ENCODE measurements at places on chromosomes 16 and 17. TPM values are rescaled to one million over a fixed set of nuclear protein-coding genes. Genes with fewer than 3 reads are reported as not detected.

The OTOP3 gene
- total RNA-seq, result not detected

The ABCA10 gene
- 7.1 TPM for total RNA-seq

The TBC1D3I gene
- total RNA-seq, result not detected

The RAB37 gene
- 2.6 TPM for total RNA-seq

The RTN4RL1 gene
- total RNA-seq, result 3.2 TPM

The SRP68 gene
- 60.1 TPM for total RNA-seq

The KRT39 gene
- total RNA-seq, result not detected

The TEDC2 gene
- 0.95 TPM for total RNA-seq

The MYH1 gene
- total RNA-seq, result not detected

The ZNF263 gene
- 8.4 TPM for total RNA-seq

The NXN gene
- total RNA-seq, result 18.5 TPM

The CIBAR2 gene
- not detected for total RNA-seq

The PTX4 gene
- not detected for total RNA-seq

The CBLN1 gene
- 0.89 TPM for total RNA-seq

The ATF7IP2 gene
- total RNA-seq, result 43.0 TPM

The CES1 gene
- total RNA-seq, result 52.2 TPM

The RHBDL3 gene
- 3.4 TPM for total RNA-seq

The FADS6 gene
- total RNA-seq, result 0.19 TPM

The PLLP gene
- 3.4 TPM for total RNA-seq

The CDH16 gene
- 0.16 TPM for total RNA-seq

The SERPINF2 gene
- total RNA-seq, result 0.73 TPM

The SLFN12 gene
- total RNA-seq, result 3.0 TPM

The MYO15B gene
- total RNA-seq, result 43.7 TPM

The SMIM36 gene
- not detected for total RNA-seq

The CRHR1 gene
- not detected for total RNA-seq

The RAB11FIP4 gene
- 13.6 TPM for total RNA-seq

The MT3 gene
- total RNA-seq, result 5.9 TPM

The PITPNM3 gene
- 0.46 TPM for total RNA-seq

The PRSS33 gene
- not detected for total RNA-seq

The RAB34 gene
- total RNA-seq, result 16.2 TPM

The SYT17 gene
- total RNA-seq, result 0.54 TPM

The CCL14 gene
- 10.3 TPM for total RNA-seq

The ABCC3 gene
- 0.68 TPM for total RNA-seq

The EVPL gene
- total RNA-seq, result 0.11 TPM

The CAPNS2 gene
- total RNA-seq, result not detected

The MNT gene
- 10.9 TPM for total RNA-seq

The HOXB1 gene
- total RNA-seq, result not detected

The CCL17 gene
- total RNA-seq, result not detected
